CD4-positive, alpha-beta T cell treated with Interleukin-21 for 1 hour (primary cell): ENCODE measurements at places on chromosomes 2 and 18.

GRCh38 chr2:201985728-201986462 is 47.8 kb upstream of the FZD7 start:
- DNase-seq: no peak

GRCh38 chr18:36811430-36811829 is 17.4 kb downstream of the TPGS2 start:
- no peak for DNase-seq

DNA sequence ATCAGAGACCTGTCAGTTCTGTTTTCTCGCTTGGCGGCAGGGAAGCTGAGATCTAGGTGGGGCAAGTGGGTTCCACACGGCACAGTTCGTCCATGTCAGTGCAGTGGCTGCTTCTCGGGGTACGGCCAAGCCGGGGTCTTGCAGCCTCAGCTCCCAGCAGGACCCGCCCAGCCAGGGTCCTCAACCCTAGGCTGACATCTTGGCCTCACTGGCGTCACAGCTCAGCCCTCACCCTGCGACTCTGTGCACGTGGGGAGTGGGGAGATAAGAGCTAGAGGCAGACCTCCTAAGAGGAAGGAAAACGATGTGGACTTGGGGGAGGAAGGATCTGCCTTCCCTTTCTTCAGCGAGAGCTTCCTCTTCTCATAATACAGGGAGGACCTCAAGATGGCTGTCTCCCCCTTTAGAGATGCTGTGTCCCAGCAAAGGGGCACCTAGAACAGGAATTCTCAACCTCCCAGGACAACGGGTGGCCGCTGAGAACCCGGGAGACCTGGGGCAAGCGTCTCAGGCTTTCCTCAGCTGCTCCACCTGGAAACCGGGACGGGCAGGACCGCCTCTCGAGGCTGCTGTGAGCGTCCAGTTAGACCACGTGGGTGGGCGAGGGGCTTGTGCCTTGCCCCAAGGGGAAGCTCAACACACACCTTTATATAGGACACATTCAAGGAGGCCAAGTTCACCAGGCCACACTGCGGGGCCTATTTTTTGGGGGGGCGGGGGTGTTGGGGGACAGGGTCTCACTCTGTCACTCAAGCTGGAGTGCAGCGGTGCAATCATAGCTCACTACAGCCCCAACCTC is 23.5 kb upstream of the KLF11 start:
- DNase-seq: no peak

GRCh38 chr2:5521461-5521860 is 170.7 kb upstream of the SOX11 start:
- DNase-seq: no peak

DNA sequence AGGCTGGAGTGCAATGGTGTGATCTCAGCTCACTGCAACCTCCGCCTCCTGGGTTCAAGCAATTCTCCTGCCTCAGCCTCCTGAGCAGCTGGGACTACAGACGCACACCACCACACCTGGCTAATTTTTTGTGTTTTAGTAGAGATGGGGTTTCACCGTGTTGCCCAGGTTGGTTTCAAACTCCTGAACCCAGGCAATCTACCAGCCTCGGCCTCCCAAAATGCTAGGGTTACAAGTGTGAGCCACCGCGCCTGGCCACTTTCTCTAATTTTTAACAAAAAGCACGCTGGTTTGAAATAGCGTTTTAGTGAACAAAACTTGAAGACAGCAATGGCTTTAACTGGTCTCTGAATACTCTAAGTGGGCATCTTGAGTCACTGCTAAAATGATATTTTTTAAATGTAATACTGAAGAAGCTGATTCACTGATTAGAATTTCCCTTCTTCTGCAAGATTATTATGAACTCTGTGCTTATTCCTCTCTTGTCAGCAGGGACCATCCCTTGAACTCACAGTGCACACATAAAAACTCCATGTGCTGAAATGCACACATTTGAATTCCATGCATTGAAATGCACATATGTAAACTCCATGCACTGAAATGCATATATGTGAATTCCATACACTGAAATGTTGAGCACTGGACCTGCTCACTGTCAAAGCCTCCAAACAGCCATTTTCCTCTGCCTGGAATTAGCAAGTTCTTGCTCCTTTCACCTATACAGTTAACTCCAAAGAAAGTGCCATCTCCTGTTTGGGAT is 1411.5 kb upstream of the ACVR2A start:
- DNase-seq: no peak

GRCh38 chr2:41966431-41966893 is 81.4 kb upstream of the PKDCC start:
- no peak for DNase-seq

DNA sequence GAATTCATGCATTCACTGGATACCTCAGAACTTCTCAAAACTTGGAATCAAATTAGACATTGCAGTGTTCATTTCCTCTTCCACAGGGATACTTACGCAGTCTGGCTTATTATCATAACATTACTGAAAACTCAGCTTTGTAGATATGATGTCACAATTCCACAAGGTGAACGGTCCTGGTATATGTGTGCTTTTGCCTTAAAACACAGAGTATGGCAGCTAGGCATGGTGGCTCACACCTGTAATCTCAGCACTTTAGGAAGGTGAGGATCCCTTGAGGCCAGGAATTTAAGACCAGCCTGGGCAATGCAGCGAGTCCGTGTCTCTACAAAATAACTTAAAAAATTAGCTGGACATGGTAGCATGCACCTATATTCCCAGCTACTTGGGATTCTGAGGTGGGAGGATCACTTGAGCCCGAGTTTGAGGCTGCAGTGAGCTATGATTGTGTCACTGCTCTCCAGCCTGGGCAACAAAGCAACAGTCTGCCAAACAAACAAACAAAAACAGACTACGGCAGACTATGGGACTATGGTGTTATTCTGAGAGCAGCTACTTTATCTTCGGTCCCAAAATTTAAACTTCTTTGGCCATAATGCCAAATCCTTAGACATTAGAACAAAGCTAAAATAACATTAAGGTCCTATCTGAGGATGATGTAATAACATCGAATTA is 1191.9 kb upstream of the SLC39A10 start:
- DNase-seq: no peak

DNA sequence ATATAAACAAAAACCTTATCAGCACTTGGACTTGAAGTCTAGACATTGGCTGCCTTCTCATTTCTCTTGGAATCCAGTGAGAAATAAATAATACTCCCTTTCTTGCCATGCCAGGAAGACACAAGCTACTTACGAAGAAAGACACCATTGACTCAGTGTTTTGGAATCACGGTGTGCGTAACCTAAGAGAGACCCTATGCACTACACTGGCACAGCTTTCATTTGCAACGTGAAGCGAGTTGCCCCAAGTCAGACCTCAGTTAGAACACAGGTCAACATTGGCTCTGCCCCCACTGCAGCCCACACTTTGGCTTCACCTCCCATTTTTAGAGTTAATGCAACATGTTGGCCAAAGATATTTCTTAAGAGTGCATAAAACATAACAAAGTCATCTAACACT is 54.2 kb downstream of the PIEZO2 start:
- no peak for DNase-seq

GRCh38 chr2:134564549-134564948 is 154.3 kb downstream of the TMEM163 start:
- DNase-seq: no peak

DNA sequence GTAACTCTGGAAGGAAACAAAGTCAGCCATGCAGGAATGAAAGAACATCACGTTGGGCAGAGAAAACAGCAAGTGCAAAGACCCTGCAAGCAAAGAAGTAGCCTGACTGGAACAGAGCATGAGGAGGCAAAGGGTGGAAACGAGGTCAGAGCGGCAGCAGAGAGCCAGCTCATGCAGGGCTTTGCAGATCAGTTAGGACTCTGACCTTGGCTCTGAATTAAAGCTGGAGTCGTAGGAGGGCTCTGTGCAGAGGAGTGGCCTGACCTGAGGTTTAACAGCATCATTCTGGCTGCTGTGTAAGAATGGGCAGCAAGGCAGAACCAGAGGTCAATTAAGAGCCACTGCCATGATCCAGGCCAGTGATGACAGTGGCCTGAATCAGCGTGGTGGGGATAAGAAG is 220.7 kb downstream of the PRKCE start:
- DNase-seq: no peak

DNA sequence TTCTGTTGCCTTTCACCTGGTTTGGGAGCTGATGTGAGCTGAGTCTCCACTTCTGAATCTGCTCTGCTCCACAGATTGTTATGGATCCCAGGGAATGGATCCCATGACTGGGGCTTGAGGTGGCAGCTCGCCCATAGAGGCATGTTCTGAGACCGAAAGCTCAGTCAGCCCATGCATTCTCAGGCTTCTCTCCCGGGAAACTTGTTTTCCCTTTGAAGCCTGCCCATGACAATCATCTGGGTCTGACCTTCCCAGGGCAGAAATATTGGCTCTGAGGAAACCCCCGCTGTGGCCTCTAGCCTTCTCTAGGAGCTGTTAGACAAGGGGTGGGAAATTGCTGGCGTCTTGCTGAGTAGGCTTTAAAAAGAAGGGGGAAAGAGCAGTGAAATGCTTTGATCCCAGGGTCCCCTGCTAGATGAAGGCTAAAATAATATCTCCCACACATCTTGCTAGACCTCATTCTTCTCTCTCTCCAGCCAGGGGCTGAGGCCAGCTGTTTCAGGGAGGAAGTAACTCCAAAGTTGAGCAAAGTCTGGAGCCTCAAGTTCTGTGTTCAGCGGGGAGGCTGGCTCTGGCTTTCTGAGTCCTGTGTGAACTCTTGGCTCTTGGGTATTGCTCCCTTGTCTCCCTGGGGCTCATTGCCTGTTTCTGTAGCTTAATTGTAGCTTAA is 2.0 kb downstream of the VAMP8 start:
- DNase-seq: no peak

DNA sequence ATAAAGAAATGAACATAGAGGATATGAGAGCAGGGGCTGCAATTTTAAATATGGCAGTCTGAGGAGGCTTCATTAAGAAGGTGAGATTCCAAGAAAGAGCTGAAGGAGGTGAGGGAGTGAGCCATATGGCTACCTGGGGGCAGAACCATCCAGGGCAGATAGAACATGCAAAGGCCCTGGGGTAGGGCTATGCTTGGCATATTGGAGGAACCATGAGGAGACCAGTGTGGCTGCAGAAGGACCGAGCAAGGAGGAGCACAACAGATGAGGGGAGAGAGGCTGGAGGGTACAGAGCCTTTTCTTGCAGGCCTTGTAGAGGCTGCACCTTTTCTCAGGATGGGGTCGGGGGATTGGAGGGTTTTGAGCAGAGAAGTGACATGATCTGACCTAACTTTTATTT is 69.5 kb upstream of the GATA6 start:
- no peak for DNase-seq

GRCh38 chr18:79343567-79344207 is 52.0 kb upstream of the NFATC1 start:
- DNase-seq: no peak

- DNase-seq: no peak
Observed at GRCh38 chr2:72932045-72932740, 14.9 kb downstream of the EMX1 start.

DNA sequence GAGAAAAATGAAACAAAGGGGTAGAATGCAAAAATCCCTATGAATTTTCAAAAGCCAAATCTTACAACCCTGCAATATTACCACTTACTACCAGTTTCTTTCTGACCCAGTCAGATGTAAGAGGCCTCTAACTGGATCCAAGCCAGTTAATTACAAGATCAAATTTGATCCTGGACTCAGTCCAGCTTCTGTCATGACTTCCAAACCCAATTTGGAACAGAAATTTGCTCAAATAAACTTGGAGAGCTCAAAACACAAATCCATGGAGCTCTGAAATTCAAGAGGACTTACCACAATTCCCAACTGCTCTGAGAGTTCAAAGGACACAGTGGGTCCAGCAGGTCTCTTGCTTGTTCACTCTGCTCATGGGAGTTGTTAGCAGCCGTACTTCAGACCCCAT is 1271.7 kb upstream of the SLC39A10 start:
- DNase-seq: no peak

DNA sequence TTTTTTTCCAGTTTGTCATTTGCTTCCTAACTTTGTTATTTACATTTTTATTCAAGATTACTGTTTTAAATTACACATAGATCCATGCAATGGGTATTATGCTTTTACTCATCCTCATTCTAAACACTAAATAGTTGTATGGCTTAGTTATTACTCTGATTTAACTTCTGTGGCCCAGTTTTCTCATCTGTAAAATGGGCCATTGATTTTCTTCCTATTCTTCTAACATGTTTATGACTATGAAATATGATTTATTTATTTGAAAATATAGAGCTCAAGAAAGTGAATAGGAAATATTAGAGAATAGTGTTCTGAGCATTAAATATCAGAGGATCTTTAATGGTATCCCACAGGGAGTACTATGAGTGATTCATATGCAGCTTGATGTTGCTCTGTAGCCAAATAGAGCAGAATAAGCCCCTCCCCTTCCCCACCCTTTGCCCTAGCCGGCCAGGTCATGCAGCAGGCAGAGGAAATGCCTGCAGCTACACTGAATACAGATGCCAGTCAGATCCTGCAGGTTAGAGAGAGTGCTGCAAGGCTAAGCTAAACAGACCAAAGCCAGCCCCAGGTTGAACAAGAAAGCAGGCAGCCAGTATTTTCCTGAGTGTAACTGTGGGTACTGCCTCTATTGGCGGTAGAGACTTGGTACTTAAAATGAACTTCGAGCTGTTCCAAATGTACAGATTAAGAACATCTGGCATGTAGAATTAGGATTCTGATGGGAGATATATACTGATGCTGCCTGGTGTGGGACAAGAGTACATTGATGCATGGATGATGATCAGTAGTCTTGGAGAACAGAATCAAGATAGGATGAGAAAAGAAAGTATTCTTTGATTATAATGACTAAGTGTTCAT is 11.7 kb upstream of the ACYP2 start:
- peak; percentile 45 for DNase-seq

DNA sequence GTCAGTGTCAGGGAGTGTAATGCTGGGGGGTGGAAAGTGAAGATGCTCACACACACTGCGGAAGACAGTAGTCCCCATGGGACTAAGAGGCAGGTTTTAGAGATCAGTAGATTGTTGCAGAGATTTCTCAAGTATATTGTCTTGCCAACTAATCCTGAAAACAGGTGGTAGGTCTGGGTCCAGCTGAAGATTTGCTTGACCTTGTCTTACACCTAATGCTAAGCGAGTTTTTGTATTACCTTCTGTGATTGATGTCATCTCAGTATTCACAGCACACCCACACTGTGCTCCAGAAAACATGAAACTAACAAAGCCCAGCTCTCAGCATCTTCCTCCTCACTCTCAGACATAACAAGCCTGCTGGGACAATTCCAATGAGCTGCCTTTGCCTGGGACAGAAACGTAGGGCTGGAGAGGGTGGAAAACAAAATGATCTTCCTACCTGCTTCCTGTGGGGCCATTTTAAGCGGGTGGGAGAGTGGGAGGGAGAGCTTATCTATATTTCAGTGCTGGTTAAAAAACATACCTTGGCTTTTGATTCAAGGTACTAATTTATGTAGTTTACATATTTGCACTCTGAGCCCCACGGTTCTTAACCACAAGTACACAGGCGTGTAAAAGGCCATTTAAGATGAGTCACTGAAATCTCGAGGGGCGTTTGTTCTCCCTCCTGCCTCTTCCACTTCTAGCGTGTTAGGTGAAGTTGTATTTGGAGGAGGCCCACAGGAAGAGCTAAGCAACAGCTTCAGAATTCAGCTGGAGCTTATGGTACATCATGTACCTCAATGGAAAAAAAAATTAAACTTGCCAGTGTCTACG is 23.1 kb upstream of the RBMS1 start:
- no peak for DNase-seq
